HepG2 (cell line): ENCODE measurements at places on chromosomes 2 and 18. TPM values are rescaled to one million over a fixed set of nuclear protein-coding genes. Genes with fewer than 3 reads are reported as not detected.

- no peak overlapping the region for H3K4me3 ChIP-seq
- H3K4me1 ChIP-seq: peaks cover 32% of the 10 kb centered on the region
- DNase-seq: no peak
- no peak overlapping the region for H3K27ac ChIP-seq
These were observed 10.8 kb downstream of the NCKAP1 start for GRCh38 chr2:183027443-183027842.

- no peaks in the 10 kb centered on the region for H3K36me3 ChIP-seq
- H3K4me3 ChIP-seq: no peak overlapping the region
- DNase-seq: no peak
- H3K27me3 ChIP-seq: peaks cover 3% of the 10 kb centered on the region
- H3K27ac ChIP-seq: no peak overlapping the region
- H3K4me1 ChIP-seq: peaks cover 24% of the 10 kb centered on the region
These were observed 335.6 kb downstream of the EIPR1 start for GRCh38 chr2:3041841-3042600.

DNA sequence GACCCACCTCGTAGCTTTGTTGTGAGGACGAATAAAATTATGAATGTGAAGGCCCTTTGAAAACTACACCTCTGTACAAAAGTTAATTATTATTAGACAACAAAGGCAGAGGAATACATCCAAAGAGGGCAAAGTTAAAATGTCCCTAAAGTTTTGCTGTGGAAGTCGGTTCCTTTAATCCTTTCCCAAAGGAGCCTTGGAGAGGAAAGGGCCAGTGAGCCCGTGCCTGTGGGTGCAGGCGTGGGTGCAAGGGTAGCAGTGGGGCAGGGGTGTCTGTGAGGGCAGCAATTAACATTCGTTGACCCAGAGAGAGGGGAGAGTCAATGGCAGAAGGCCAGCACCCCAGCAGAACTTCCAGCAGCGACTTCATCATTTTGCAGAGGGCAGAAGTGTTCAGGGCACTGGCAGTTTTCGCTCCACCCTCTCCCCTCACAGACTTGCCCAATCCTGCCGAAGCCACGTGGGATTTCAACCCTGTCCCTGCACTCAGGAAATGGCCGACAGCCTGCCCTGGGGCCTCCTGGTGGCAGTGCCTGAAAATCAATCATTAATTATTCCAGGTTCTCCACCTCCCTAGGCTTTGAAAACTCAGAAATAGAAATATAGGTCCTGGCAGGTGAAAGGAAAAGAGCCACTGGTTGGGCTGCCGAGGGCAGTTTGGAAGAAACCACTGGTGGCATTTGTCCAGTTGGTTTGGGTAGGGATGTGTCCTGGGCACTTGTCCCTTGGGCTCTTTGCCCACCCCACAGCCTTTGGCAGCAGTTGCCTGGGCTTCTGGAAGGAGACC lies 4.2 kb upstream of the PAX8 start:
- H3K27ac ChIP-seq: peak overlapping the region; percentile 90
- H3K4me3 ChIP-seq: peak overlapping the region; percentile 61

DNA sequence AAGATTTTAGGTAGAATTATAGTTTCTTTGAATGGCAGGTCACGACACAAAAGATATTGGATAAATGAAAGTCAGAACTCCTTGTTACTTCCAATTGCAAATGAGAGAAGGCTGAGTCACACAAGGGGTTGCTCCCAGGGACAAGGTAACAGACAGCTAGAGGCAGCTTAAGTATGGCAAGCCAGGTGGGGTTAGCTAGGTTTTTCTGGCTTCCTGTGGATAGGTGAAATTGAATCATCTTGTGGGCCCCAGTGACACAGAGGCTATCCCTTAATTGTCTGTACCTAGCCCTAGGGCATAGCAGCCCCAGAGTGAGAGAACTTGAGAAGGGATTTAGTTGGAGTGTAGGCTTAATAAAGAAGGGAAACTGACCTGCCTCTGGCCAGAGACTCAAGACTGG lies 407.7 kb upstream of the SLC8A1 start:
- H3K36me3 ChIP-seq: no peaks in the 10 kb centered on the region
- no peak for DNase-seq
- H3K4me3 ChIP-seq: no peak overlapping the region
- H3K27ac ChIP-seq: no peak overlapping the region

COL4A3 gene
- total RNA-seq: 0.02 TPM in 1 of 2 replicates, not detected in the other

MLPH gene
- total RNA-seq: not detected in 2 replicates

ANKRD62 gene
- not detected in 2 replicates for total RNA-seq
